ENCODE measurements at places on chromosomes 2 and 18. TPM values are rescaled to one million over a fixed set of nuclear protein-coding genes. Genes with fewer than 3 reads are reported as not detected.

Gene GKN1
- not detected for total RNA-seq

Gene PLA2R1
- total RNA-seq: 50.0 TPM

Gene OSBPL6
- total RNA-seq: 0.53 TPM

Gene REG3A
- total RNA-seq: not detected

Gene CCBE1
- total RNA-seq: 26.0 TPM

Gene USP40
- 32.7 TPM for total RNA-seq

Gene UGT1A3
- not detected for total RNA-seq

Gene TRIM43
- total RNA-seq: not detected

Gene ALPG
- not detected for total RNA-seq

Gene OTOS
- not detected for total RNA-seq

Gene LAMA1
- total RNA-seq: 0.92 TPM

Gene RAX
- not detected for total RNA-seq

Gene AQP12B
- not detected for total RNA-seq

Gene UGT1A1
- total RNA-seq: not detected

Gene TMEM17
- total RNA-seq: 2.2 TPM

Gene ANKRD30B
- not detected for total RNA-seq

Gene PHOSPHO2
- total RNA-seq: 1.8 TPM

Gene MYL1
- not detected for total RNA-seq

Measured in aortic smooth muscle cell (primary cell).